ENCODE measurements at places on chromosomes 7 and 10.

DNA sequence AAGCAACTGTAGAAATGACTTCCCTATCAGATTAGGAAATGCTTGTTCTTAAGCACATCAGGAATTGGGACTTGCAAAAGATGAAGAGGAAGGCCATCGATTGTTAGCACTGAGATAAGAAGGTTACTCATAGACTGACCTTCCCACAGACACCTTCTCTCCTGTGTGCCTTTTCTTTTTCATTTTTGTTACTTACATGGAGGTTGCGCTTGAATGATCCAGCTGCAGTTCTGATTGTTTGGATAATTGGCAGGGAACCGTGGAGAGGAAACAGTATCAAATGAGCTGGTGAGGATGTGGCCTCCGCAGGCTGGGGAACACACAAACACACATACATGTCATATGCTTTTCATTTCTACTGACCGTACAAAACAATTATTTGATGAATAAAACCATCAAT is 134.9 kb upstream of the RSU1 start:
- DNase-seq = no peak

DNA sequence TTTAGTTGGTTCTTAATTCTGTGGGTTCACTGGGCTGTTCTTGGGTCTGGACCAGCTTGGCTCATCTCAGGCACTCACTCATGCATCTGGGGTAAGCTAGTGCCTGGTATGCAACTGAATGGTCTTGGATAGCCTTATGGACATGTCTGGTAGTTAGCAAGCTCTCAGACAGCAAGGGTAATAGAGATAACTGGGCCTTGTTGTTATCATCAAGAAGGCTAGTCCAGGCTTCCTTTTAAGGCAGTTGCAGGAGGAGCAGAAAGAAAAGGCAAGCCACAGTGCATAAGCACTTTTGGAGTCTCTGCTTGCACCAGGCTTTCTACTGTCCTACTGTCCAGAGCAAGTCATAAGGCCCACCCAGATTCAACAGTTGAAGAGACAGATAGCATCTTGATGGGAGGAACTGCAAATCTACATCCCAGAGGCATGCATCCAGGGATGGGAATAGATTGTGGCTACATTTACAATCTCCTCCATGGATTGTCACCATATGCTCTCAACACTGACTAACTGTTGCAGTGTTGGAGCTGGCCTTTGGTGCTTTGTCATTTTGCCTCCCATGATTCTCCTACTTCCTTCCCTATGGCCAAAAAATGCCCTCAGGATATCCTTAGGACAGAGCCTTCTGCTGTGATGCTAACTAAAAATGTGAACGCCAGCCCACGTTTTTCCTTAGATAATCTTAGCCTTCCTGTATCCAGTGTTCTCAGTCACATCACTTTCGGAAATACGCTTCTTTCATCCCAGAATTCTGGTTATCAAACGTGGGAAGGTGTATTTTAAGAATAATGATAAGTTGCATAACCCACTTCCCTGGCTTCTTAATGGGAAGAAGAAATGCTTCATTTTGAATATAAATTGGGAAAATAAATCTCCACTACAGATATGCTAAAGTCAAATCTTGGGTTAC is 3.6 kb downstream of the GIMAP4 start:
- no peak for DNase-seq

GRCh38 chr7:19362099-19362498 is 216.9 kb upstream of the FERD3L start:
- DNase-seq = no peak

DNA sequence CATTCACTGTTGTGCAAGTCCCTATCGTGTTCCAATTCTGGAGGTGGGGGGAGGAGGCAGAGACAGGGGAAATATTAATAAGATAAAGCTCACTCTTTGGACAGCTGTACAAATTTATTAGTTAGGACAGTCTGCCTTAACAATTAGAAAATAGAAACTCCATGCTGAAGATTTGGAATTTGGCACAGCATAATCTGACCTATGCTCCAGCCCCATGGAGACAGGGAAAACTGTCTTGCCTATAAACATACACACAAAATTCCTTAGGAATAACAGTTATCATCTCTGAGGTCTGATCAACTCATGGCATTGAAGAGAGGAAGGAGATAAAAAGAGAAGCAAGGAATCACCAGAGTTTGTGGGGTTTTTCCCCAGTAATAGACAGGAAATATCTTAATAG is 335.4 kb upstream of the MEOX2 start:
- DNase-seq = no peak

- DNase-seq = no peak
These were observed 511.8 kb downstream of the GFRA1 start for GRCh38 chr10:115761166-115761565.

DNA sequence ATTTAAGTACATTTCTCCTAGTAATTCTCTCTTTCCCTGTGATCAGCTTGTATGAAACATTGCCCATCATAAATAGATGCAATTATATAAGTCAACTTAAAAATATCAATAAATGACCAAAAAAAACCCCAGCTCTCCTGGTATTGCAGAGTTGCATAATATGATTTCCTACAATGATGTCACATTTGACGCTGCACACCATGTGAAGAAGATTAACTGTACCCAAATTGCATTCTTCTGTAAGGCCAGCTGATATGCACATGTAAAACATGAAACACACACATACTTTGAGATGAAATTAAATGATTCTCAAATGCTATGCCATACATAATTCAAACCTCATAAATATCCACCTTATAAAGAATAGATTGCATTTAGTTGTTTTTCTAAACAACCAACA is 115.5 kb downstream of the AGMO start:
- DNase-seq = no peak

DNA sequence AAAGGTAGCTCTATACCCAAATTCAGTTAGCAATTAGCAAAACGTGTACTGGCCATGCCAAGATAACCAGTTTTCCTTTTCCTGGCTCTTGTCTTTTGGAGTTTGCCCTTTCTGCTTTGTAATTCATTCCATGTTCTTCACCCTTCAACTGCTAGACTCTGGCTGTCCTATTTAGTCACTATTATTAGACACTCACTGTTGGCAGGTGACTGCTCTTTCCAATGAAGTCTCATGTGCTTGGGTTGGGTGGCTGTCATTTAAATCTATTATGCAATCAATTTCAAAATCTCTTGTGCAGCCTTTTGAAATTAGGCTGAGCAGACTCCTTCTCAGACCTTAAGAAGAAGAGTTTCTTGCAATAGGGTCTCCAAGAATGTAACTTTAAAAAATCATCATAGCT is 266.5 kb downstream of the GPR158 start:
- no peak for DNase-seq

- no peak for DNase-seq
These were observed 74.2 kb upstream of the ZNF716 start for GRCh38 chr7:57375783-57376182.

DNA sequence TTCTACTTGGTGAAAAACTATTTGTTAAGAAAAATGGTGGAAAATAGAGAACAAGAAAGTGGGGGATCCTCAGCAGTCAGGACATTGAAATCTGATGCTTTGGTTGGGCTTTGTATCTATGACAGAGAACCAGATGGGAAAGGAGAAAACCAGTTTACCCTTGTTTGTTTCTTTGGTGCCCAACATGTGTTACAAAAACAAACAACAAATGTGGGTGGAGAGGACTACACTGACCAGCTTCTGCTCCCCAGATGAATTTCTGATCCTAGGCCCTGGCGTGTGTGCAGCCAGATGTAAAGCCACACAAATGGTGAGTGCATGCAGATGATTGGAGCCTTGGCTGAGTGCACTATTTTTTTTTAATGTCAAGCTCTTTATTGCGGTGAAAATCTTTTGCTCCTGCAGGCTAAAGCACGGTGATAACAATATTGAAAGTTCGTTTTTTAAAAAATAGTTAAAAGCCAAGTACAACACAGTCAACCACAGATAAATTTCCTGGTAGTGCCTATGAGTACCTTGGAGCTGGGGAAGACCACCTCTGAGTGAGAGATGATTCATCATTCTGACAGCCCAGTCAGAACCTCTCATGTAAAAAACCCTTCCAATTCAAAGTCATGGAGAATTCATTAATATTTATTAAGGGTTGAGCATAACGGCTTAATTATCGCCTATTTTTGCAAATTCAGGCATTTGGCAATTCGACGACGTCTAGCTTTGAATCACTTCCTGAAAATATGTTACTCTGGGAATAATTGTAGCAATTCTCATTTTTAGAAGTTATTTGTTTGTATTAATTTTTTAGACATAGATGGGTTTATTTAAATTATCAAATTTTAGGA is 163.7 kb downstream of the AGMO start:
- DNase-seq = no peak

DNA sequence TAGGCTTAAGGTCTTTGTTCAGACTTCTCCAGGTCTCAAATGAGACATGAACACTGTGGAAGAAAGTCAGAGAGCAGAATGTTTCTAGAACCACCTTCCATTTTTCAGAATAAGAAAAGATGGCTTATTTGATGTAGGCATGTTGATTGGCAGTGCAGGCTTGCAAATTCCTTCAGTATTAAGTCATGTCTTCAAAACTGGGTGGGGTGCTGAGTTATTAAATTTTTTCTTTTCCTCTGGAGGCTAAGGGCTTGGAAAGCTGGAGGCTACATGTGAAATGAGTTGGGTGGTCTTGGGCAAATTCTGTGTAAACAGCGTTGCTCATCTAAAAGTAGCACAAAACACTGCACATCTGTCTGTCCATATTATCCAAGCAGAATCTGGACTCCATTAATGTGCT is 62.8 kb downstream of the PRTFDC1 start:
- DNase-seq = no peak

DNA sequence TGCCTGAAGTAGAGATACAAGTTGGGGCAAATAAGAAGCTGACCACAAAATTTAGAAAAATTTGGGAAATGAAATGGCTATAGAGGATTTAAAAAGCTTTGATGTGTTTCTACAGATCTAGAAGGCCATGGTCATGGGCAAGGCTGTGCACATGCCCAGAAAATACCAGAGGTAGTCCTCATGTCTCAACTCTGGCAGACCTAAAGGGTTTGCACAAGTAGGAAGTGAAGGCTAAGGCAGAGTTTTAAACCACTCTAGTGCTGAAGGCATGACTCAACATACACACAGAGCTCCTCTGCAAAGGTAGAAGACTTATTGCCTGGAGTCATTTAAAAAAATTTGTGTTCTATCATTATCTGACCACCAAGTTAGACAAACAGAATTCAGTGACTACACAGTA is 364.6 kb downstream of the CCSER2 start:
- DNase-seq = no peak

DNA sequence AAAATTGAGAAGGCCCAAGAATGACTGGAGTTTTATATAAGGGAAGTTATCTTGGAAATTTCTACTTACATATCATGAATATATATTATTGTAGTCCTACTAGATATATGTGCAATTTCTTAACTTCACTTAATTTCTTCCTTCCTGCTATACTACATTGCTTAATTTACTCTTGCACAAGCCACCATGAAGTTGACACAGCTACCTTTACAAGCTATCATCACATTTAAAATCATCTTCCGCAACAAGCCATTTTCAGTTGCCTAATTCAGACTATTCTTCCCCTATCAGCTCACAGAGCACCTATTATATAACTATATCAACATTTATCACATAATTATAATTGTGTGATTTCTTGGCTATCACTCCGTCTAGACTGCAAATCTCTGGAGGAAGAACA is 418.4 kb downstream of the PARD3 start:
- DNase-seq = no peak

DNA sequence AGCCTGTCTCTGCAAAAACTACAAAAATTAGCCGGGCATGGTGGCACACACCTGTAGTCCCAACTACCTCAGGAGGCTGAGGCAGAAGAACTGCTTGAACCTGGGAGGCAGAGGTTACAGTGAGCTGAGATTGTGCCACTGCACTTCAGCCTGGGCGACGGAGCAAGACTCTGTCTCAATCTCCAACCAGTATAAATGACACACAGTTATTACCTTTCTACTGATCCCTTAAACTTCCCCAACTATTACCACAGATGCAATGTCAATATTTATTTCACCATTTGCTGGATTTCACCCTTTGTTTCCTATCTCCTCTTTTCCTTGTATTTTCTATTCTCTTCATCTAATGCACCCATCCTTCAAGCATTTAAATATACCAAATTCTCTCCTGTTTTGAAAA is 431.8 kb downstream of the GRM8 start:
- DNase-seq = no peak

DNA sequence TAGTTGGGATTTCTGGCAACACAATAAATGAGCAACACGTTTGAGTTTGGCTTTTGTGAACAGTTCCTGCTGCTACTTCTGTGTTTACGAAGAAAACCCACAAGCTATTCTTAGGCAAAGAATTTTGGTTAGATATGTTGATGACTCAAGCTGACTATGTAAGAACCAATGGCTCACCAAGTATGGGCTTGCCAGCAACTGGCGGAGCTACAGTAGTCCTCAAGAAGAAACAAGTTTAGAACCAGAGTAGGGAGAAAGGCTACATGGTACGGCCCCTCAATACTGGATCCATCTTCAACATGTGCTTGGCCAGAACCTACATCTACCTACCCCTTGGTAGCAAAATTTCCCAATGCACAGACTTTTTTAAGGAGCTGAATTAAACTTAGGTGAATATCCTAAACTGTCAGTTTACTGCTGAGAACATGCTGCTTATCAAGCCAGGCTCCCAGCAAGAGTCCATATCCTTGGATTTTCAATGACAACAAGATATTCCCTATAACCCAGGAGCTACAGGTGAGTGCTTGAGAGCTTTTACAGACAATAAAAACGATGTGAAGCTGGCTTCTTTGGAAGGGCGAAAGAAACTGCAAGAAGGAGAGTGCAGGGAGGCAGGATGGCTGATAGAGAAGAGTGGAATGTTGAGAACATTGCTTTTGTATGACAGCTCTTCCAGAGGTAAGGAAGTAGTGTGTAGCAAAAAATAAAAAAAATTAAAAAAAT is 74.3 kb upstream of the ASAH2 start:
- DNase-seq = peak; percentile 1

DNA sequence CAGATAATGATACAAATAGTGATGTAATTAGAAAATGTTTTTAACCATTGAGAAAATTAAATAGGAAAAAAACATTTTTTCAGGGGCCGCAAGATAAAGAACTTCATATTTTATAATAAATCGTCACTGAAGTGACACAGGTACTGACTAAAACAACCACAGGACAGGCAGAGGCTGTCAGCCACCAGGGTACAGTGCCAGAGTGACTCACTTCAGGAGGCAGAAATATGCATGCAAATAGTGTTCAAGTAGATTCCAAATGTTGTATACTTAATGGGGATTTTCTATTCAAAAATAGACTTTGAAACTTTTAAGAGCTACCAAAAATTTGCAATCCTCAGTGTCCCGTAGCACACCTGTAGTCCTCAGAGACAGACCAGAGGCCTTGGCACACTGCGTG is 68.6 kb downstream of the FRMPD2 start:
- DNase-seq = no peak

All from CD4-positive, alpha-beta T cell treated with Interferon gamma for 1 hour (primary cell).